OCI-M1 (cell line): ENCODE measurements at places on chromosomes 1 and 21.
A peak's percentile ranks its signal among the peaks of the same experiment; 100 is the strongest.

DNA sequence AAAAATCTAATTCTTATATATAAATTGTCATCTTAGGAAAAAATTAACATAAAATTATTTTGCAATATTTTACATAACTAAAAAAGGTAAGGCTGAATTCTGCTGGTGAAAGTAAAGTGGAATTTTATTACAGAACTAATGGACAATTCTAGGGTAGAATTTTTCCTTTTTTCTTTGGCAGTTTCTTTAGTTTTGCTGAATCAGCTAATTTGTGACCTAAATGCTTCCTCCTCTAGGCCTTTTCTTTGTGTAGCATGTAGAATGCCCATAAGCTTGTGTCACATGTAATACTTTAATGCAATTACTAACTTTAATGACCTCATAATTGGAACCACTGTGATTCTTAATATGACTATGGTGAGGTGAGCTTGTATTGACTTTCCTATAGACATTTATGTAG is 1378.4 kb upstream of the ADGRL4 start:
- DNase-seq, result no peak

DNA sequence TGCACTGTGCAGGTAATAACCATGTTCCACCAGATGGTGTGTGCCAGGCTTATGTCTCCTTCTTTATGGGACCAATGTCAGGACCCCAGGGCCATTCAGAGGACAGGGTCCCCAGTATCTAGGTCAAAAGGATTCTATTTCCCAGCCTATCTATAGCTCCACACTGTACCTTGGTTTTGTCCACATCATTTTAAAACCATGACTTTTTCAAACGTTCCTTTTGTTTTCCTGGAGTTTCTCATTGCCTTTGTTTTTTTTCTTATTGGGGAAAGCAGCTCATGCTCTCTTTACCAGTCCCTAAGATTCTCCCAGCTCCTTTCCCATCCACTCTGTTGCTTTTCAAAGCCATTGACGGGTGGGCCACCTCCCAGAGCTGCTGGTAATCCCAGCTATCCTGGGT is 12.6 kb downstream of the PLCH2 start:
- no peak for DNase-seq

- DNase-seq, result no peak
Measured at GRCh38 chr1:111509997-111510375, 6.6 kb upstream of the ADORA3 start.

- peak; percentile 12 for DNase-seq
Measured at GRCh38 chr1:43910343-43910742, 23.3 kb upstream of the ARTN start.

GRCh38 chr1:19033926-19034680 is 77.6 kb upstream of the IFFO2 start:
- no peak for DNase-seq

DNA sequence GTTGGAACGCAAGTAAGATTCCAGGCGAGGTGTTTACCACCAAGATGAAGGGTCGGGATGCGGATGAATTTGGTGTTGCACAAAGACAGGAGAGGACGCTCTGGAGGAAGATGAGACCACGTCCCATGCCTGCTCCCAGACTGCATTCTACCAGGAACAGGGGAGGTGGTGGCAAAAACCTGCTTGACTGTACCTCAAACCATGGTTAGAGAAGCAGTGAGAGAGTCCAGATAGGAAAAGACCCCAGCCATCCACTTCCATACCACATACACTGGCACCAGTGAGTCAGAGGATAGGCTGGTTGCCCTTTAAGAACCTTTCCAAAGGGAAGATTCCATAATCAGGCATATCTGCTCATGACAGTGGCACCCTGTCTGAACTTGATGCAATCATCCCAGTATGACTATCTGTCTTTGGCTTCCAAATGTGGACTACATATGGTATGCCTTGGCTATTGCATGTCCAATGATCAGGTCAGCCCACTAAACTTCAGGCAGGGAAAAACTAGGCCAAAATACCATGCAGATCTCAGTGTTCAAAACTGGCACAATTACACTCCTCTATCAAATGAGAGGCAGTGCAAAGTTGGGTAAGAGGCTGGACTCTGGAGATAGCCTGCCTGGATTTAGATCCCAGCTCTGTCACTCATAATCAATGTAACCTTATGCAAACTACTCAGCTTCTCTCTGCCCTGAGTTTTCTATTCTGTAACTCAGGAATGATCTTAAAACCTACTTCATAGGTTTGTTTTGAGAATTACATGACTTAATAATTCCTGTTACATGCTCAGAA is 20.6 kb downstream of the NPR1 start:
- DNase-seq, result no peak

DNA sequence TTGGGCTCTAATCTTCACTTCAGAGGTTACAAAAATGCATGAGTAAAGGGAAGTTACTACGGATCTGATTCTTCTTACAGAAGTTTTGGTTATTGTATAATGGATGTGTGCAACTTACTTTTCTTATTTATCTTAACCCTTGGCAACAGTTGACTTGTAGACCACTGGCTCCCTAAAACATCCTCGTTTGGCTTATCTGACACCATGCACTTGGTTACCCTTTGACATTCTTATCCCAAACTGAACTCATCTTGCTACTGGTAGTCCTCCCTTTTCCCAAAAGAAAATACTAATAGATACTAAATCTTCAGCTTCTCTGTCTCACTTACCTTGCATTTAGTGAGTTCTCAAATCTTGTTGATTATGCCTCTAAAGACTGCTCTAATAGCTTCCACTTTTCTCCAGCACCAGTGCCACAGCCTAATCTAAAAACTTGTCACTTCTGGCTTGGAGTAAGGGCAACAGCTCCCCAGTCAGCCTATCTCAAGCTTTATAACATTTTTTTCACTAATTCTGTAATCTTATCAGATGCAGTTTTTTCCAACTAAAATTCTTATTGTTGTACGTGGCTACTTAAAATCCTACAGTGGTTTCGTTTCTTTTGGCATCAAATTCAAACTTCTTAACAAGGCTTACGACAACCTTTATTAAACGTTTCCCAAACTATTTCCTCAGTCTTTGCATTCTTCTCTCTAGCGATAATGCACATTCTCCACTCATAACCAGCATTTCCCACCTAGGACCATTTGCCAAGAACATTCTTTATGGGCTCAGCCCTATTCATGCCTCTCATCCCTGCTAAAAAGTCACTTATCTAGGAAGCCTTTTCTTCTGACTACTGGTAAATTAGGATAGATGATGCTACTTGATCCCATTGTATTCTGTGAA is 204.2 kb downstream of the KCNT2 start:
- peak; percentile 49 for DNase-seq

DNA sequence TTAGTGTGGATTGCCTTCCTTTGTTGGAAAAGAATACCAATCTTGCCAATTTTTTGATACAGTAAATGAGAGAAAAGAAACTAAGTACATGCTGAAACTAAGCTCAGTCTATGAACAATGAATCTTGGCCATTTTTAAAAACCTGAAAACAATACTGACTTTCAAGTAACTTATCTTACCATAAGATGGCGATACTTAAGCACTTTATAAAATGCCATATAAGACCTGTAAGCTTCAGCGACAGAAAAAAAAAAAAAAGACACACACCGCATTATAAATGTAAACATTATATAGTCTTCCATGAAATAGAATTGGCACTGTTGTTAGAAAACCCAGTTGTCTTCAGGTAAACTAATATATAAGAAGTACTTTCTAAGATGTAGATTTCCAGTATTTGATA is 3.0 kb downstream of the OLFM3 start:
- DNase-seq, result peak; percentile 41

GRCh38 chr1:52281518-52281917 is 84.5 kb downstream of the CC2D1B start:
- DNase-seq, result no peak

DNA sequence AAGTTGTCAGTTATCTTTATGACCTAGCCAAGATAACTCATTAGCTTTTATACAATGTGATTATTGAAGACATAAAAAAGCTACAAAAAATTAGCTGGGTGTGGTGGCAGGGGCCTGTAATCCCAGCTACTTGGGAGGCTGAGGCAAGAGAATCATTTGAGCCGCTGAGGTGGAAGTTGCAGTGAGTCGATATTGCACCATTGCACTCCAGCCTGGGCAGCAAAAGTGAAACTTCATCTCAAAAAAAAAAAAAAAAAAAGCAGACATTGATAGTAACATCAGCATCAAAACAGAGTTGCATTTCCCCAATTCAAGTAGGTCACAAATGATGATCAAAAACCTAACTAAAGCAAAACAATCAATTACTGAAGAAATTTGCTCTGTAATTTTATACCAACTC is 191.4 kb downstream of the PTGER3 start:
- DNase-seq, result peak; percentile 28

DNA sequence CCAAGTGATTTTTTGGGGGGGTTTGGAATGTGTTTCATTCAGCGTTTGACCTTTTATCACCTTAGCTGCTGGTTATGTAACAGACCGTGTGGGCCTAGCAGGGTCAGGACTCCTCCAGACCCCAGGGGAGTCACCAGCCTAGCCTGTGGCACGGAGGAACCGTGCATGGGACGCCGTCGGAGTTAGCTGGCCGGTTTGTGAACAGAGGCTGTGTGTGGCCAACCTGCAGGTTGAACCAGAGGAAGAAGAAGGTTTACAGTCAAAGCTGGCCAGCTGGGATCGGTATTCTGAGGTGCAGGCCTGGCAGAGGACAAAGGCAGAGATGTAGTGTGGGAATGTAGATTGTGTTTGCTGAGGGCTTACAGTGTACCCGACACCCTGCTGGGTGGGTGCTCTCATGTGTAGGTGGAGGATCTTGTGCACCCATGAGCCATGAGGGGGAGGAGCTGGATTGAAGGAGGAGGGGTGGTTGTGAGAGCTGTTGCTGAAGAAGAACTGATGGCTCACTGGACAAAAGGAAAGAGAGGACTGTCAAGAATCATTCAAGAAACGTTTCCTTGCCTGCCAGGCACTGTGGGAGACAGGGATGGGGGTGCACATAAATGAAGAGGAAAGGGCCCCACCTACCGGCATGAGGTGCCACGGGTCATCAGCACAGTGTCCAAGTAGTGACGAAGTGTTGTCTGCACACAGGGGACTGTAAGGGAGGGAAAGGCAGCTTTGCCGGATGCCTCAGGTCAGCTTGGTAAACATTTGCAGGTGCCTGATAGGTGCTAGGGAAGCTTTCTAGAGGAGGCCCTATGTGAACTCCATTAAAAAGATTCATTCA is 40.0 kb upstream of the PWP2 start:
- DNase-seq, result no peak

DNA sequence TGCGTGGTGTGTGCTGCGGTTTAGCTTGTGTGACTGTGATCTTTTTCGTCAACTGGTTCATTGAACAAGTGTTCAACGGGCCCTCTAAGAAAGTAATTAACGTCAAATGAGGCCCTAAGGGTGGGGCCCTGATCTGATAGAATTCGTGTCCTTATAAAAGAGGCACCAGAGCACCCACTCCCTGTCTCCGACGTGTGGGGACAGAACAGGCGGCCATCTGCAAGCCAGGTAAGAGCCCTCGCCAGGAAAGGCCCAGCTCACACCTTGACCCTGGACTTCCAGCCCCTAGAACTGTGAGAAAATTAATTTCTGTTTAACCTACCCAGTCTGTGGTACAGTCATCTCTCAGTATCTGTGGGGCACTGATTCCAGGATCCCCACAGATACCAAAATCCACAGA is 20.4 kb upstream of the SAMD11 start:
- no peak for DNase-seq

DNA sequence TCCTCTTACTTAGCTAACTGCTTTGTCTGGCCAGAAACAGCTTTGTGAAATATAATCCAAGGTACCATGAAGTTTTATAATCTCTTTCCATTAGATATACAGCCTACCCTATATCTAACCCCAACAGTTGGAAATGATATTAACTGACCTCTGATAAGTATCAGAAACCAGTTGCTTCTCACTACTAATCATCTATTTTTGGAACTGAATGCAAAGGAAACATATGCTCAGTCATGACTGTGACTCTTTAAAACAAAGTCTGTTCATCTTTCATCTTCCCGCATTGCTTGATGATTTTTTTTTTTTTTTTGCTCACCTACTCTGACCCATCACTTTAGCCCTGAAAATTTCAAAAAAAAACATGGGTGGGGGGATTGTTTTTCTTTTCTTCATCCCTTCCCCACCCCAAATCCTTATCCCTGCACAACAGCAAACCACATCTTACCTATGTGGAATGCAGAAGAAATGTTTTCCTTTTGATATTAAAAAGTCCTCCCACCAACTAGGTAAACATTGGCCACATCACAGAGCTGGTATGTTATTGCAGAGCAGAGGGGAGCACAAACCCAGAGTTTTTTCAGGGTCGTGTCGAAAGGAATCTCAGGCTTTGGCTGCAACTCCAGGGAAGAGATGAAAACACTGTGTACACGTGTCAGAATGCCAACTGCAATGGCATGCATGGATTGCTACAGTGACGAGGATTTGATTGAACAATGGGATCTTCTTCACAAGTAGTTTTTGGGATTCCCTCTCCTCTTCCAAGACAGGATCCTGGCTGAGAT is 137.3 kb downstream of the SLC30A10 start:
- DNase-seq, result no peak

- DNase-seq, result no peak
Measured at GRCh38 chr1:47485817-47486216, 48.0 kb downstream of the FOXD2 start.

DNA sequence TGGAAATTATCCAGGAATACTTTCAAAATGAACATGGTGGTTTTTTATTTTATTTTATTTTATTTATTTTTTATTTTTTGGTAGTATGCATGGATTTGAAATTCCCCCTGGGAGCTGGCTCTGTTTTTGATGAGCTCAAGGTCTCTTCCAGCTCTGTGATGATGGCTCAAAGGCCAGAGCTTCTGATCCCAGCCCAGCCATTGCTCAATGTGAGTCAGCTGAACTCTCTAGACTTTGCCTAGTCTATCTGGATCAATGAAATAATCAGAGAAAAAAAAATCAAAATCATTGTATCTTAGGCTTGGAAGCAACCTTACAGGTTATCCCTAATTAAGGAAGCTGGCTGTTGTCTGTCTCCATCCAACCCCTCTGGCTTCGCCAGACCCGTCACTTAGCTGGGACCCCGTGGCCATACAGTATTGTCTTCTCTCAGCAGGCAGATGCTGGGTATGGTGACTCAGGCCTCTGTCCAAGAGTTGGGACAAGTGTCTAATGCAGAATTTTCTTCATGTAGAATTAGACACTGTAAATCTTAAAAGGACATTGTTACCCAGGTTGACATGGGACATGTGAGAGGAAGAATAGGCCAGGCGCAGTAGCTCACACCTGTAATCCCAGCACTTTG is 90.2 kb upstream of the LPGAT1 start:
- DNase-seq, result no peak
